ENCODE measurements at places on chromosomes 7 and 10. TPM values are rescaled to one million over a fixed set of nuclear protein-coding genes. Genes with fewer than 3 reads are reported as not detected.

Gene SKIDA1
- total RNA-seq = 1.7 TPM

Gene PNLIPRP3
- total RNA-seq = under 0.01 TPM

Gene SUGCT
- 7.4 TPM for total RNA-seq

Gene CDHR3
- total RNA-seq = 3.4 TPM
